Non-pigmented ciliary epithelial cell (primary cell): ENCODE measurements at places on chromosomes 1 and 21.

DNA sequence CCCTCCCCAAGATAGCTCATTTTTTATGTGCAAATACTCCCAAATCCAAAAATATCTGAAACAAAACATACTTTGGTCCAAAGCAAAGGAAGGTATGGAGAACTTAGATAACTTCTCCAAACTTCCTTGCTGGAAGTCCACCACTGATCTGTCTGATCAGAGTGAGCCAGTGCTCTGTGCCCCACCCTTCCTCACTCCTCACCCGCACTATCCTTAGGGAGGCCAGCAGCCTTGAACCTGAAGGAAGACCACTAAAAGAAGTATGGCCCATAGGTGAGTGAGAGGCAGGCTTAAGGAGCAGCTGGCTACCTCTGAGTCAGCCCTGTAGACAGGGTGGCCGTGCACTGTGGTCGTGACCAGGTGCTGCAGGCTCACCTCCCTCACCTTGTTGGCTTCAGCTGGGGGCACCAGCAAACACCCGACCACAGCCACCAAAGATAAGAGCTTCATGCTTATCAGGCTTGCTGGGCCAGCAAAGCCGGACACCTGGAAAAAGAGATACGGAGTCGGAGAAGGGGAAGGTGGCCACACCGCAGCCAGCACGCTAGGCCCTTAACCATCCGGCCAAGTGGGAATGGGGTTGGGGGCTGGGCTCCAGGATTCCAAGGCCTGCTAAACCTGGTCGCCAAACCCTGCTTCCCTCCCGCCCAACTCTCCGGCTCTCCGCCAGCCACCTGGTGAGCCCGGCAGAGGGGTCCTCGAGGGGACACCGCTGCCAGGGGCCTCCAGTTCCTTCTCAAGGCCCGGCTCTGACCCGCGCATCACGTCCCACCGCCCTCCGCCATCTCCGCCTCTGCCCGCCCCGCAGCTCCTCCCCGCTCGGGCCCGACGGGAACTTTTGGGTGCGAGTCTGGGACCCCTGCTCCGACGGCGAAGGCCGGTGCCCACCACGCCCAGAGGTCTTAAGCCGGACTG is 543 bp downstream of the TMEM9 start:
- no peak for DNase-seq

DNA sequence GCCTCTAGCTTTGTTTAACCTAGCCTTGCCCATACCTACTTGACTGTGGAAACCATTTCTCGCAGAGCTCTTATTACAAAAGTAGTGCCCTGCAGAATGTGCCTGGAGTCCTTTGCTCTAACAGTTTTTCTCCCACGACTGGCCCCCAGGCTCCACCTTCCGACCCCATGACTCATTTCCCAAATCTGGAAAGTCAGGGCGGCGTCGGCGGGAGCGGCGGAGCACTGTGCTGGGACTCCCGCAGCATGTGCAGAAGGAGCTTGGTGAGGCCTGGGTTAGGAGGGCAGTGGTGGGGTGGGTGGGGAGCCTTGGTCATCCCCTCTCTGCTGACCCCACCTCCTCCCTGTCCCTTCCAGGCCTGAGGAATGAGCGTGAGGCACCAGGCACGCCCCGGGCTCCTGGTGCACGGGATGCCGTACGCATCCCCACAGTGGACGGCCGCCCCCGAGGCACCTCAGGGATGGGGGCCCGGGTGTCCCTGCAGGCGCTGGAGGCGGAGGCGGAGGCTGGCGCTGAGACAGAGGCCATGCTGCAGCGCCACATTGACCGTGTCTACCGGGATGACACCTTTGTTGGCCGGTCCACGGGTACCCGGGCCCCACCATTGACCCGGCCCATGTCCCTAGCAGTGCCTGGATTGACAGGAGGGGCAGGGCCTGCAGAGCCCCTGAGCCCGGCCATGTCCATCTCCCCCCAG is 47.5 kb downstream of the YARS1 start:
- no peak for DNase-seq

- no peak for DNase-seq
These were observed 184.0 kb downstream of the CDC7 start for GRCh38 chr1:91684481-91685196.

DNA sequence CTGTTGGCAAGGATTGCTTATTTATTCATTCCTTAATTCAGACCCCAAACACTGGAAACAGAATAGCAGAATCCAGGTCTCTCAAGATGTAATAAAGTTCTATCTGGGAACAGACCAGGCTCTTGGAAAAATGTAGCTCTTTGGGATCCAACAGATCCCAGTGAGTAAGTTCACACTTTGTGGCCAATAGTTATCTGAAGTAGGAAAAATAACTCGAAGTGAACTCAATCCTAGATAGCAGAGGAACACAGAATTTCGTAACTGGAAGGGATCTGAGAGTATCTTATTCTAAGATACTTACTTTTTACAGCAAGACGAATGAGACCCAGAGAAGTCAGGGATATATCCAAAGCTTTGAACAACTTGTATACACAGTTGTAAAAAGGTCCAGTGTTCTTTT is 150.7 kb upstream of the CD34 start:
- DNase-seq, result no peak

DNA sequence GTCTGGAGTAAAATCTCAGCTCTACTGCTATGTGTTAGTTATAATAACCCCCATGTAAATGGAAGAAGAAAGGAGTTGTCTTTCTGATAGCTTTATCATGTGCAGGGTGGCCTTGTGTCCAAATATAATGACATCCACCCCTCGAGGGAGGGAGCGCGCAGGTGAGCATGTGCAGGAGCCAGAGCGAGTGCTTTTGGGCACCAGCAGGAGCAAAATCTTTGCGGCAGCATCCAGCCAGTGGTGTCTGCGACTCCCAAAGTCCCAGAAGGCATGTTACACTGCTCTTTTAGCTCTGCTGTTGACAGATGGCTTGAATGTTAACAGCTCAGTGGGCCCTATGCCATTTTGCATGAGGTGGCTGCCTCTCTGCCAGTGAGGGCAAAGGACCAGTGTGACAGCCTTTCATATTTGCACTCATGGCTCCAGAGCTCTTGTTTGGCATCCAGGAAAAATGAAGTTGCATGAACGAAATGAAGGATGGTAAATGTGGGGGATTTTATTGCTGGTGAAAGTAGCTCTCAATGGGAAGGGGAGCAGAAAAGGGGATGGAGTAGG is 146.7 kb downstream of the HMCN1 start:
- DNase-seq, result no peak

DNA sequence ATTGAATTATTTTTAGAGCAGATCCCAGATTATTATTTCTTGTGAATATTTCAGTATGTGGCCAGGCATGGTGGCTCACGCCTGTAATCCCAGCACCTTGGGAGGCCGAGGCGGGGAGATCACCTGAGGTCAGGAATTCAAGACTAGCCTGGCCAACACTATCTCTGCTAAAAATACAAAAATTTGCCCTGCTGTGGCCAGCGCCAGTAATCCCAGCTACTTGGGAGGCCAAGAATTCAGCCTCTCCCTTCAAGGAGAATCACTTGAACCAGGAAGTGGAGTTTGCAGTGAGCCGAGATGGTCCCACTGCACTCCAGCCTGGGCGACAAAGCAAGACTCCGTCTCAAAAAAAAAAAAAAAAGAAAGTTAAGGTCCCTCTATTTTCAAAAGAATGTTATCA is 4.3 kb downstream of the OSBPL9 start:
- DNase-seq, result no peak

DNA sequence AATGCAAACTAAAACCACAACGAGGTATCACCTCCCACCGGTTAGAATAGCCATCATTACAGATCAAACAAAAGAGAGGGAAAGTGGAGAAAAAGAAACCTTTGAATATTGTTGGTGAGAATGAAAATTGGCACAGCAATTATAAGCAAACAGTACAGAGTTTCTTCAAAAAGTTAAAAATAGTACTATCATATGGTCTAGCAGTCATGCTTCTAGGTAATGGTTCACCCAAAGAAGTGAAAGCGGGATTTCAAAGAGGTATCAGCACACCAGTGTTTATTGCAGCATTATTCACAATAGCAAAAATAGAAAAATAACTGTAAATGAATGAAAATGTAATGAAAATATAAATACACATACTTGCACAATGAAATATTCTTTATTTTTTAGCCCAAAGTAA is 8.2 kb downstream of the OR2T10 start:
- no peak for DNase-seq

DNA sequence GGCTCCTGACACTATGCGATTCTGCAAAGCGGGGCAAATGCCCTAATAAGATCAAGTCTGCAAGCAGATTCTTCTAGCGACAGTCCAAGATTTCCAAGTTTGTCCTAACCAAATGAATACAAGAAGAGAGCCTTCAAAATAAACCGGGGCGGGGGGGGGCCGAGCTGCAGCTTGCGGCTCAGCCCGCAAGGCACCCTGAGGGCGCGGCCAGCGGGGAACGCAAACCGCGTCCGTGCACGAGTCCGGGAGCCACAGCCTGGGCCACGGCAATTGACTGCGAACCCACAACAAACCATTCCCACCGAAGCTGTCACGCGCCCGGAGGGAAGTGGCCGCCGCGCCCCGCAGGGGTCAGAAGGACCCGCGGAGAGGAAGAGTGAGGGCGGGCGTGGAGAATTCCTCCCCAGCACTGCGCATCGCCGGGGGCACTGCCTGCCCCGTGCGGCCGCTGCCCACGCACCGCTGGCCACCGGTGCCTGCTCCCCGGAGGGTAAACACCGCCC is 687 bp downstream of the TGFBR3 start:
- no peak for DNase-seq

DNA sequence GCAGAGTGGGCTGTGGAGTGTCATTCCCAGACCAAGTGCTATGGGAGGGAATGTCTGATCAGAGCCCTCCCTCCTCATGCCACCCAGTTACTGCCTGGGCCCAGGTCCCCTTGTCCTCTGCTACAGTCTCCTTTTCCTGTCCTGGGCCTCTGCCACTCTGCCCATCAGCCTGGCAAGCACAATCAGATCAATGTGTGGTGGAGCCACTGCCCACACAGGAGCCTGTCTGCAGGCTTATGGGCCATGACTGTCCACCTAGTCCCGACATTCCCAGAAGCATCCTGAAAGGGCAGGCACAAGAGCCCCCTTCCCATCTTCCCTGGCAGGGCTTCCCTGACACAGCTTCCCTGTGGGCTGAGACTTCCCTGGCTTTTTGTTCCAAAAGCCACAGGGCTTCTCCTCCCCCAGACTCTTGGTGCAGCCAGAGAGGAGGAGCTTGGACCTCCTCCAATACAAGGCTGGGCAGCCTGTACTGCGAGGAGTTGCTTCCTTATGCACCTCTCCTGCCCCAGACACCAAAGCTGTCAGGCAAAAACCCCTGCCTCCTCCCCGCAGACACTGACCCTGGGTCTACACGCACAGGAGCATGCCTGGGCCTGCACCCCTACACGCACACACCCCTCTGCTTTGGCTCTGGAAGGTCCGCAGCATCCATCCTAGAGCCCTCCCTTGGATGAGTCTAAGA is 29.2 kb upstream of the CNTN2 start:
- DNase-seq, result no peak

DNA sequence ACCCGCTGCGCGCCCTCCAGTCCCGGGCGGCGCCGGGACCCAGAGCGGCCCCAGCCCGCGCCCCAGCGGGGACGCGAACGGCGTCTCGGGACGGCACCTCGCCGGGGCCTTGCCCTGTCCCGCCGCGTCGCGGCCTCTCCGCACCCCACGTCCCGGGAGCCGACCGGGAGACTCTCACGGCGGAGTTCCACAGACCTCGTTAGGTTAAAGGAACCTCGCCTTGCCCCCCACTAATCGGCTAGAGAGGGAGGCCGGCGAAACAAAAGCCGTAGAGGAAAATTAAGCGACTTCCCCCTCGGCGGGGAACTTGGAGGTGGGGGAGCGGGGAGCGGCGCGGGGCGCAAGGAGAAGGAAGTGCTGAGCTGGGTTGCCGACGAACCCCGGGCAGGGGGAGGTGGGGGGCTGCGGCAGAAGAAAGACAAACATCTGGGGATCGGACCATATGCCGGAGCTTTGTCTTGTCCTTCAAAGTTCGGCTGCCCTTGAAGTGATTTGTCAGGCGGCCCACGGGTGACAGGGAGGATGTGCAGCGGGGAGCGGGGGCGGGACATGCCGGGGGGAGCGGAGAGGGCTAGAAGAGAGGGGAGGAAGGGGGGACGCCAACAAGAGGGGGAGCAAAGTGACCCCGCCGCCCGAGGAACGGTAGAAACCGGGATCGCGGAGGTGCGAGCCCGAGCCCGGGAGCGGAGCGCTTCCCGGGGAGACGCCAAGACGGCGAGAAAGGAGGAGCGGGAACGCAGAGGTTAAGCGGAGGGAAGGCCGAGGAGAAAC is 120.0 kb upstream of the RRP15 start:
- DNase-seq, result no peak

- DNase-seq, result no peak
These were observed 100.9 kb upstream of the DPT start for GRCh38 chr1:168829876-168830275.

DNA sequence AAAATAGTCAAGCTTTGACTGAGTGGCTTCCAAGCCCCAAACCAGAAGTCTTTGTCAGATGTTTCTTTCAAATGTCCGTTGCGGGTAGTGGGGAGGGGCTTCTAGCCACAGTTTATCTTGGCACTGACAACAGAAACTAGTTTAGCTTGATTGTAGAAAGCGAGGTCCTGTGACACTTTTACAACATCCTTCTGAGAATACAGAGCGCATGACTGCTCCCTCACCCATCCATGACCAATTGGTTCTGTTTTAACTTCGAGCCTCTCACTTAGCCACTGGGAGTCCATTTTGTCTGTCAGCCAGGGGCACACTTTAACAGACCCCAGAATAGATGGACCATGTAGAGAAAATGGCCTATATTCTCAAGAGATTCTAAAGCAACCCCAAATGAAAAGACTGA is 199.2 kb upstream of the ST6GALNAC5 start:
- DNase-seq, result no peak

GRCh38 chr1:205190845-205191577 is 20.5 kb downstream of the DSTYK start:
- DNase-seq, result no peak

GRCh38 chr1:231972111-231972445 is 345.5 kb downstream of the DISC1 start:
- no peak for DNase-seq

GRCh38 chr1:47477595-47478080 is 39.8 kb downstream of the FOXD2 start:
- no peak for DNase-seq

- no peak for DNase-seq
These were observed 54.4 kb downstream of the NR5A2 start for GRCh38 chr1:200081969-200082245.
